Activated CD8-positive, alpha-beta T cell treated with anti-CD3 and anti-CD28 coated beads for 36 hours (primary cell): ENCODE measurements at places on chromosomes 5 and 9. TPM values are rescaled to one million over a fixed set of nuclear protein-coding genes. Genes with fewer than 3 reads are reported as not detected.

GRCh38 chr9:121373011-121373729 is 3.1 kb upstream of the STOM start:
- H3K4me3 ChIP-seq: no peak overlapping the region
- DNase-seq: no peak
- peaks cover 3% of the 10 kb centered on the region for H3K27me3 ChIP-seq
- H3K27ac ChIP-seq: peak overlapping the region; percentile 13
- peaks cover 34% of the 10 kb centered on the region for H3K4me1 ChIP-seq
- H3K36me3 ChIP-seq: peaks cover 7% of the 10 kb centered on the region

- H3K27me3 ChIP-seq: no peaks in the 10 kb centered on the region
- H3K36me3 ChIP-seq: no peaks in the 10 kb centered on the region
- H3K4me1 ChIP-seq: no peaks in the 10 kb centered on the region
- DNase-seq: no peak
- H3K4me3 ChIP-seq: no peak overlapping the region
- H3K27ac ChIP-seq: no peak overlapping the region
These were observed 188.8 kb downstream of the KIAA0825 start for GRCh38 chr5:94429566-94429965.

- H3K4me3 ChIP-seq: no peak overlapping the region
- H3K4me1 ChIP-seq: no peaks in the 10 kb centered on the region
- peaks cover 3% of the 10 kb centered on the region for H3K27me3 ChIP-seq
- no peak overlapping the region for H3K27ac ChIP-seq
- DNase-seq: peak; percentile 64
- no peaks in the 10 kb centered on the region for H3K36me3 ChIP-seq
These were observed 2.8 kb downstream of the GBGT1 start for GRCh38 chr9:133160742-133161546.

DNA sequence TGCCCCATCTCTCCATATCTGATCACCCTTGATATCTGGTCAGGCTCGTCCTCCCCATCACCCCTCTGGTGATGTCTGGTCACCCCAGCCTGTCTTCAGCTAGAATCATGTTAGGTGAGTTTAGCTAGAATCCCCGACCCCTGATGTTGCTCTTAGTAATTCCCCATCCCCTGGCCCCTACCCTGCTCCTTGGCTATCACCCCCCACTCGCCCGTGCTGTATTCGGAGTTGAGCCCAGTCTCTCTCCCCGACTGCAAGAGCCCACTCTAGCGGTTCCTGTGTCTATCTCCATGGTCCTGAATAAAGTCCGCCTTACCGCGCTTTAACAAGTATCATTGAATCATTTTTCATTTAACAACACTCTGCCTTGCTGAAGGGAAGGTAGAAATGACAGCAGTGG is 33.7 kb downstream of the ADAMTS2 start:
- no peak for DNase-seq
- no peaks in the 10 kb centered on the region for H3K27me3 ChIP-seq
- H3K4me1 ChIP-seq: no peaks in the 10 kb centered on the region
- no peaks in the 10 kb centered on the region for H3K36me3 ChIP-seq

DNA sequence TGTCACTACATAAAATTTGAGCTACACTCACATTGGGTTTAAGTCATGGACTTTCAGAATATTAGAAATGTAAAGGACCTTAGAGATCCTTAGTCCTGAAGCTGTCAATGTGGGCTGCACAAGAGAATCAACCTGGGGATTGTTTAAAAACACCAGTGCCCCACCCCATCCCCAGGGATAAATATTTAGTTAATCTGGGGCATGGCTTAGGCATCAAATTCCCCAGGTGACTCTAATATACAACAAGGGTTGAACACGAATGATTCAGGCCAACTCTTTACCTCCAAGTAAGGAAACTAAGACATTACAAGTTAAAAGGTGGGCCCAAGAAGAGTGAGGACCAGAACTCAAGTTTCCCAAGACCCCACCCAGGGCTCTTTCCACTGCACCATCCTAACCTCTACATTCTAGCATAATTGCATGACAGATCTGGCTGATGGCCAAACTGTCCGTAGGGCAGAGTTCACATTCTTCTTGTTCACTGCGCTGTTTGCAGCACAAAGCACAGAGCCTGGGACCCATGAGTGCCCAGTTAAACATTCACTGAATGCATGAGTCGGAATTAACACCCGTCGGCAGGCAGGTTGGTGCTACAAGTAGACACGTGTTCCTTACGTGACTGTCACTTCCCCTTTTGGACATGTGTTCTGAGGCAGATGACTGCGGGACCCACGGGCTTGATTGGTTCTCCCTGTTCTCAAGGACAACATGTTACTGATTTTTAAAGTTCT is 25.2 kb downstream of the CYFIP2 start:
- peaks cover 84% of the 10 kb centered on the region for H3K36me3 ChIP-seq
- peak overlapping the region; percentile 72 for H3K27ac ChIP-seq
- H3K4me3 ChIP-seq: no peak overlapping the region
- H3K4me1 ChIP-seq: peaks cover 75% of the 10 kb centered on the region
- H3K27me3 ChIP-seq: no peaks in the 10 kb centered on the region

GRCh38 chr5:142250119-142250518 is 74.7 kb downstream of the SPRY4 start:
- no peaks in the 10 kb centered on the region for H3K27me3 ChIP-seq
- no peak for DNase-seq
- no peak overlapping the region for H3K4me3 ChIP-seq
- H3K4me1 ChIP-seq: no peaks in the 10 kb centered on the region

Gene LCN9
- total RNA-seq: not detected

Gene ABL1
- 33.0 TPM for total RNA-seq

GRCh38 chr9:36897019-36897418 is 137.0 kb downstream of the PAX5 start:
- no peak overlapping the region for H3K4me3 ChIP-seq
- no peaks in the 10 kb centered on the region for H3K4me1 ChIP-seq
- no peak for DNase-seq
- no peaks in the 10 kb centered on the region for H3K27me3 ChIP-seq
- no peak overlapping the region for H3K27ac ChIP-seq

Gene MLANA
- not detected for total RNA-seq

Gene ELAVL2
- not detected for total RNA-seq

- no peaks in the 10 kb centered on the region for H3K36me3 ChIP-seq
- H3K4me1 ChIP-seq: peaks cover 9% of the 10 kb centered on the region
- no peak for DNase-seq
- H3K4me3 ChIP-seq: no peak overlapping the region
These were observed 358.9 kb upstream of the RFX3 start for GRCh38 chr9:3884736-3885135.

- no peaks in the 10 kb centered on the region for H3K36me3 ChIP-seq
- H3K27ac ChIP-seq: no peak overlapping the region
These were observed 201.0 kb downstream of the EFNA5 start for GRCh38 chr5:107469485-107470294.

Gene SLC6A7
- total RNA-seq: not detected

DNA sequence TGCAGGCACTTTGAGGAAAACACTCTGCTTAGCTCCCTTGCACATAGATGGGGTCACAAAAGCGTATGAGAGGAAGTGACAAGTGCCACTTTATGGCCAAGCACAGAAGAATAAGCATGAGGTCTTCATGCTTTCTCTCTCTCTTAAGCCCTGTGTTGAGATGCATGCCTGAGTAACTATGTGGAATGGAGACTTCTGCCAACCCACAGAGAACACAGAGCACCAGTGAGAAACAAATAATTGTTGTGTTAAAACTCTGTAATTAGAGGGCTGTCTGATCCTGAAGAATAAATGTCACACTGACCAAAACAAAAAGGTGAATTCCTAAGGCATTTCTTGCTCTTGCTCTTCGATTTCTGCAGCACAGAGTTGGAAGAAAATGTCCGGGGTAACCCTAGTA is 488.5 kb downstream of the CTNND2 start:
- no peaks in the 10 kb centered on the region for H3K4me1 ChIP-seq
- H3K27ac ChIP-seq: no peak overlapping the region
- no peaks in the 10 kb centered on the region for H3K36me3 ChIP-seq
- DNase-seq: no peak
- H3K27me3 ChIP-seq: peaks cover 2% of the 10 kb centered on the region
- H3K4me3 ChIP-seq: no peak overlapping the region

GRCh38 chr9:6897898-6898302 is 140.1 kb downstream of the KDM4C start:
- no peak for DNase-seq
- H3K4me1 ChIP-seq: peaks cover 70% of the 10 kb centered on the region
- no peaks in the 10 kb centered on the region for H3K27me3 ChIP-seq
- no peak overlapping the region for H3K4me3 ChIP-seq
- peaks cover 42% of the 10 kb centered on the region for H3K36me3 ChIP-seq
- H3K27ac ChIP-seq: peak overlapping the region; percentile 18

Gene SLC36A3
- total RNA-seq: not detected

DNA sequence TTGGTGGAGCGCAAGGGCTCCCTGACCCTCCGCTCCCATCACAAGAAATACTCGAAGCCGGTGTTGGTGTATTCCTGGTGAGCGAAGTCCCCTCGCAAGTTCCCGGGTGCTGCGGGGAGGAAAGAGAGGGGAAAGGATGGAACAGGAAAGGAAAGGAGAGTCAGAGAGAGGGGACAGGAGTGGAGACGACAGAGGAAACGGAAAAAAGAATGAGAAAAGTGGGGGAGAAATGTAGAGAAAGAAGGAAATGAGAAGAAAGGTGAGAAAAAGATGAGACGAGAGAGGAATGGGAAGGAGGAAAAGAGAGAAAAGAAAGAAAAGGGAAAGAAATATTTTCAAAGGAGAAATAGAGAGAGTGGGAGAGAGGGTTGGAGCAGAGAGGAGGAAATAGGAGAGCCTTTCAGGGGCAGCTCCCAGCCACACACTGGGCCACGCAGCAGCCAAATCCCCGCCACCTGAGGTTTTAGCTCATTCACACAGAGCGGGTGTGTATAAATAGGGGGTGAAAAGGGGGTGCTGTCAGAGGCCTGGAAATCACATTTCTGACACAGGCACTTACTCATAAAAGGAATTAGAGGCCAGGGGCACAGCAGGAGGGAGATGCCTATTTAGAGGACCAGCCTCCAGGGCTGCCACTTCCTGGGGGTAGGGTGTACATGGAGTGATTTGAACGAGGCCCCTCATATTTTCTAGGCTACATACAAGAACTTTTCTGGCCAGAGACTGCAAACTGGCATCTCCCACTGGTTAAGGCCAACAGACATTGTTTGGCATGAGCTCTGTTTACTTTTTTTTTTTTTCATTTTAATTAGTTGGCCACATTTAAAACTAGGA is 555 bp downstream of the CFAP95 start:
- H3K36me3 ChIP-seq: no peaks in the 10 kb centered on the region
- no peak overlapping the region for H3K27ac ChIP-seq
- no peak for DNase-seq
- H3K4me1 ChIP-seq: peaks cover 35% of the 10 kb centered on the region

Gene EPB41L4B
- total RNA-seq: 0.34 TPM

- no peak overlapping the region for H3K4me3 ChIP-seq
- H3K36me3 ChIP-seq: no peaks in the 10 kb centered on the region
- no peaks in the 10 kb centered on the region for H3K4me1 ChIP-seq
- DNase-seq: peak; percentile 23
- H3K27me3 ChIP-seq: no peaks in the 10 kb centered on the region
- no peak overlapping the region for H3K27ac ChIP-seq
These were observed 286.0 kb upstream of the TUSC1 start for GRCh38 chr9:25964239-25964638.

Gene HCN1
- not detected for total RNA-seq

GRCh38 chr5:34555699-34556508 is 100.2 kb upstream of the RAI14 start:
- H3K27me3 ChIP-seq: peaks cover 5% of the 10 kb centered on the region
- DNase-seq: no peak
- no peak overlapping the region for H3K27ac ChIP-seq
- no peaks in the 10 kb centered on the region for H3K4me1 ChIP-seq

- H3K4me1 ChIP-seq: no peaks in the 10 kb centered on the region
- H3K4me3 ChIP-seq: no peak overlapping the region
- H3K27me3 ChIP-seq: no peaks in the 10 kb centered on the region
- no peak for DNase-seq
These were observed 65.1 kb downstream of the NPR3 start for GRCh38 chr5:32776200-32776599.

Gene SAPCD2
- total RNA-seq: 13.7 TPM

- no peaks in the 10 kb centered on the region for H3K36me3 ChIP-seq
- no peaks in the 10 kb centered on the region for H3K4me1 ChIP-seq
- DNase-seq: no peak
- no peak overlapping the region for H3K4me3 ChIP-seq
- peaks cover 3% of the 10 kb centered on the region for H3K27me3 ChIP-seq
- no peak overlapping the region for H3K27ac ChIP-seq
These were observed 82.7 kb upstream of the PANK3 start for GRCh38 chr5:168661593-168662485.

Gene COL15A1
- total RNA-seq: 0.07 TPM

DNA sequence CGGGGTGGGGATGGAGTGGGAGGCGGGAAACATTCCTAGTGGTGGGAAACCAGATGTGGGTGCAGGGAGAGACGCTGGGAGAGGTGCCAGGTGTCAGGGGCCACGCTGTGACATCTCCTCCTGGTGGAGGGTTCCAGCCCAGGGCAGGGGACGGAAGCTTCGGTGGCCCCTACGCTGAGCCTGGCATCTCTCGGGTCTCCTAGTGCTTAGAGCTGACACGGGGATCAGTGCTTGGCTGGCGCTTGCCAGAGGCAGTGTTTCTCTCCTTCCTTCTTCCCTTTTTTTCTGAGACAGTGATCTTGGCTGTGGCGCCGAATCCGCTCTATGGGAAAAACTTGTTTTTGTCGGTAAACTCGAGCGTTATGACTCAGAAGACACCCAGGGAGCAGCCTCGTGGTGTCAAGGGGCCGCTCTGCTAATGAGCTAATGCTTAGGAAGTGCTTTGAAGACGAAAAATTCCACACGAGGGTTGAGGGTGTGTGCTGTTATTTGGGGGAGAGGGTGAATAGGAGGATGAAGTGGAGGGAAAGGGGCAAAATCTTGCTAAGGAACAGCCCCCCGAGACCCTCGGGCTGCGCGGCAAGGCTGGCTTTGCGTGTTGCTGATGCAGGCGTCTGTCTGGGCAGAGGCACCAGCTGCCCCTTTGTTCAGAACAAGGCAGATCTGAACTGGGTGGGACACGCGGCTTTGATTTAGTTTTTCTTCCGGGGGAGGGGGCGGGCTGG is 20.4 kb upstream of the IER5L start:
- peaks cover 1% of the 10 kb centered on the region for H3K27me3 ChIP-seq
- H3K27ac ChIP-seq: no peak overlapping the region
- peaks cover 7% of the 10 kb centered on the region for H3K4me1 ChIP-seq
- no peak for DNase-seq
- H3K36me3 ChIP-seq: no peaks in the 10 kb centered on the region
- no peak overlapping the region for H3K4me3 ChIP-seq

GRCh38 chr9:134539586-134540194 is 101.9 kb upstream of the COL5A1 start:
- H3K27ac ChIP-seq: no peak overlapping the region
- no peaks in the 10 kb centered on the region for H3K36me3 ChIP-seq
- H3K4me1 ChIP-seq: no peaks in the 10 kb centered on the region
- H3K4me3 ChIP-seq: no peak overlapping the region
- no peak for DNase-seq
- no peaks in the 10 kb centered on the region for H3K27me3 ChIP-seq

- no peak overlapping the region for H3K27ac ChIP-seq
- peaks cover 10% of the 10 kb centered on the region for H3K4me1 ChIP-seq
- DNase-seq: no peak
- H3K36me3 ChIP-seq: peaks cover 8% of the 10 kb centered on the region
- H3K4me3 ChIP-seq: no peak overlapping the region
These were observed 38.4 kb downstream of the PTCH1 start for GRCh38 chr9:95478335-95478734.

Gene ATOX1
- 73.3 TPM for total RNA-seq

GRCh38 chr5:96339862-96340261 is 93.2 kb downstream of the PCSK1 start:
- H3K36me3 ChIP-seq: no peaks in the 10 kb centered on the region
- H3K27ac ChIP-seq: no peak overlapping the region
- no peak for DNase-seq
- H3K4me3 ChIP-seq: no peak overlapping the region
- H3K4me1 ChIP-seq: peaks cover 5% of the 10 kb centered on the region
